Activated CD8-positive, alpha-beta memory T cell treated with anti-CD3 and anti-CD28 coated beads, Interleukin-2, amount 50 U/mL, for 48 hours (primary cell): ENCODE measurements at places on chromosomes 13 and 19.

DNA sequence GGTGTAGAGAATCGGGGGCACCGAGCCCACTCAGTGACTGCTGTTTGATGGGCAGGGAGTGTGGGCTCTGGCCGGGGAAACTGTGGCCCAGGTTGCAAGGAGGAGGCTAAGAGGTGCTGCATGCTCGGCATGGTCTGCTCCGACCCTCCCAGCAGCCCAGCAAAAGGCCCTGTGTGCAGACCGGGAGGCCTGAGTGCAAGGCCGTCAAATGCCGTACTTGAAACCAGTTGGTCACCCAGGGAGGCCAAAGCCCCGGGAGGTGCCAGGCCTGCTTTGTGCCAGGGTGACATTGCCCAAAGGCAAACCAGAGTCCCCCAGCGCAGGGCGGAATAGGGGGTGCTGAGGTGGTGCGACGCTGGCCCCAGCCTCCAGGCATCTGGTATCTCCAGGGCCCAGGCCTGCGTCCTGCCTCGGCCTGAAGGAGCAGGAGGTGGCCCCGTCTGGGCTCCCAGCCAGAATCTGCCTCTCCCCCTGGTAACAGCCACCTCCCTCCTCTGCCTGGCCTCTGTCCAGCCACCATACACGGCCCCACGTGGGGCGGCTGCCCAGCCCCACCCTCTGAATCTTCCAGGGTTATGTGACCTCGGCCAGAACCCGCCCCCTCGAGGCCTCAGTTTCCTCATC lies 4.0 kb downstream of the PIK3R2 start:
- DNase-seq, result no peak

- no peak for DNase-seq
Observed at GRCh38 chr13:35016362-35017112, 74.5 kb downstream of the NBEA start.

- DNase-seq, result no peak
Observed at GRCh38 chr19:28972058-28972852, 240.7 kb downstream of the UQCRFS1 start.

GRCh38 chr13:44719857-44720671 lies 143.9 kb upstream of the TSC22D1 start:
- DNase-seq, result no peak

GRCh38 chr13:28513745-28514144 lies 18.8 kb upstream of the FLT1 start:
- DNase-seq, result no peak

- DNase-seq, result no peak
Observed at GRCh38 chr13:112056739-112057438, 10.1 kb upstream of the SOX1 start.

- no peak for DNase-seq
Observed at GRCh38 chr13:30039511-30039911, 189.1 kb upstream of the UBL3 start.

DNA sequence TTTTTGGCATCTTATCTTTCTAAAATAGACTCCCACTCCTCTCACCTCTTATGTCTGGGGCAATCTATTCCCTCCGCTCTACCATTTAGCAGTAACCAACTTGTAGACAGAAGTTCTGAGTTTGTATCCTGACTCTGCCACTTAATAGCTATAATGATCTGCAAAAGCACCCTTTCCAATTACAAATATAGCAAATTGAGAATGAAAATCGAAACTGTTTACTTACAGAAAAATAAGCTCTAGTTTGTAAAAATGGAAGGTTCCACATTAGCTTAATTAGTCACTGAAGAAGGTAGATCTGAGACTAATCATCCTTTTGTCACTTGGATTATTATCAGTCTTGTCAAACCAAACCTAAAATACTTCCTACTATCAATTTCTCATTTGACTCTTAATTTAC lies 409.3 kb downstream of the DIAPH3 start:
- DNase-seq, result no peak

GRCh38 chr19:16033721-16034120 lies 42.6 kb upstream of the TPM4 start:
- DNase-seq, result peak; percentile 37

- DNase-seq, result no peak
Observed at GRCh38 chr19:49713236-49713845, 22.4 kb downstream of the CPT1C start.

DNA sequence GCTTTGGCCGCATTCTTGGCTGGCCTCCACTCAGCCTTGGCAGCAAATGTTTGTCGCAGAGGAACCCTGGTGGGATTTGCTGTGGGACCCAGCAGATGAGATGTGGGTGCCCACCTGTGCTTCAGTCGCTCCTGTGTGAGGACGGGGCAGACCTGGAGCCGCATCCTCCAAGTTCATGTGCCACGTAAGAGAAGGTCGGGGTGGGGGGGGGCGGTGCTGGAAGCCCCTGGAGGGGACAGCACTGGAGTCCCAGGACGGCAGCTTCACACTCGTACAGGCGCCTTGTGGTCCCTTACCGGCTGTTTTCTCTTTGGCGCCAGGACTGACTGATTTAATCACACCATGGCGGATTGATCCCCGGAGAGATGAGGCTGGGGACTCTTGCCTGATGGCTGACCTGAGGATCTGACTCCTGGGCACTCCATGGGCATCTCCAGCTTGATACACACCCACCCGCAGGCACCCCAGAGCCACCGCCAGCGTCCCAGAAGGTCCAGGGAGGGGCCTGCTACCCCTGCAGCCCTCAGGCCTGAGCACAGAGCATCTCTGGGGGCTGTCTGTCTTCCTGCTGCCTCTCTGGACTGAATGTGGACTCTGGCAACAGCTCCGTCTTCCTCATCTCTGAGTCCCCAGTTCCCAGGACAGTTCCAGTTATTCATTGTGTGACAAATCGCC lies 10.0 kb upstream of the GRTP1 start:
- DNase-seq, result no peak

GRCh38 chr13:112724788-112725345 lies 35.0 kb downstream of the ATP11A start:
- no peak for DNase-seq

DNA sequence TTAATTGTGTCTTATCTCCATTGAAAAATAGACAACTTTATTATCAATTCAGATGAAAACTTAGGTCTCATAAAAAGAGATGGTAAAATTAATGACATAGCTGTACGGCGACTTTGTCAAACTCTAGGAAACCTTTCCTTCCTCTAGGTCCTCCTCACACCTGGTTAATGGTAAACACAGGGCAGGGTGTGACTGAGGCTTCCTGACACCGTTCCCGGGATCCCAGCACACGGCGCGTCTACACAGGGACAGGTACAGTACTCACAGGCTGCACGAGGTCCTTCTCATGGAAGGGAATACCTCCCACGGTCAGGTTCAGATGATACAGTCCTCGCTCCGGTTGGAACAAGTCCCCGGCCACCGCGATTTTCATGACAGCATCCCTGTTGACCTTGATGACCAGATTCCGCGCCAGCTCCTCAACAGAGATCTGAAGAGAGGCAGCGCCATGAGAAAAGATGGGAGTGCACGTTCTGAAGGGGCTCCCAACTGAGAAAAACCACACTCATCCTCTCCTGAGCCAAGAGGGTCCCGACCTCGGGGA lies 35.5 kb downstream of the GAS6 start:
- no peak for DNase-seq

DNA sequence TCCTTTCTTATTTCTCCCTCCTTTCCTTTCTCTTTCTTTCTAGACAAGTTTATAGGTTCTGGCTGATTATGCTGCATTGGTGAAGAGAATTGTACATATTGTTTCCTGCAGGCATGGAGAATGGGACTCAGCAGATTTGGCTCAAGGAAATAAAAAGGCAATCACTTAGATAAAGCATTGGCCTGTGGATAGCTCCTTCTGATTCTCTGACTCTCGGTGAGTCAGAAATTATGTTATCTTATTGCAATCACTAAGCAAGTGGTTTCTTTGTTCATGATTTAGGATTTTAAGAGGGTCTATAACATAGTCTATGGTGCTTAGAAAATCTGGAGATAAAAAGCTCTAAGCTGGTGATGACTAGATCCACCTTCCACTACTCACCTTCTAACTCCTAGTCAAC lies 54.0 kb upstream of the POSTN start:
- no peak for DNase-seq

DNA sequence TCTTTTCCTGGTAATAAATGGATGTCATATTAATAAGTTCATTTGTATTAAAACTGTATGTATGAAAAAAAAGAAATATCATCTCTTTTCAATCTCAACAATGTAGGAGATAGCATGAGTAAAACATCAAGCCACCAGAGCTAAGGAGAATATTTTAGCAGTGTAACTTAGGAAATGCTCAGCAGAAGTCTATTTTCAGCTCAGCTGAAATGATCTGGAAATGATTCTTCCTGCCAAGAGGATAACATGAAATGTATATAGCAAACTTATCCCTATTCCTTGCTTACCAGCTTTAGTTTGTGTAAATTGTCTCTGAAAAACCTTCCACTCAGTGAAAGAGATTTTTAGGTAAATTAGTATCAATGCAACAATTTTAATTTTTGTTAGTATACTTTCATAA lies 1194.4 kb downstream of the SLITRK1 start:
- no peak for DNase-seq

- no peak for DNase-seq
Observed at GRCh38 chr13:60411983-60412382, 15.0 kb downstream of the TDRD3 start.

DNA sequence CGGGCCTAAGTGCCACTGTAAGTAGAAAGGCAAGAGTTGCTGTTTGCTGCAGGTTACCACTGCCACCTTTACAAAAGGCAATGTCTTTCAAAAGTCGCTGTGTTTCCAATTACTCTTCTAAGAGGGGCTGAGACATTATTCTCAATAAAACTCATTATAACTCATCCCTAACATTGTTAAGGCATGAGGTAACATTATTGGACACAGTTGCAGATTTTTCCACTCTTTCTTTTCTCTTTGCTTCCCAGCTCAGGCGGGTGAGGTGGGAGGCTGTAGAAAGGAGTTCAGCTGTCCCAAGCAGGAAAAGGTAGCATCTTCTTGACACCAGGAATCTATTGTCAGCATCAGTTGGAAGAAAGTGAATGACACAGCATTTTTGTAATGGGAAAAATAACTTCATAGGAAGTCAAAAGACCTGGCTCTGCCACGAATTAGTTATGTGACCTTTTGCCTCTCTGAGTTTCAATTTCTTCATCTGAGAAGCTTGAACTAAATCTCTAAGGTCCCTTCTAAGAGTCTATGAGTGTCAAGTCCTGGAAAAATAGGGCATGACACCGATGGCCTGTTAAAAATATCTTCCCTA lies 2.1 kb upstream of the UBL3 start:
- DNase-seq, result no peak

- DNase-seq, result no peak
Observed at GRCh38 chr13:79614250-79614918, 133.4 kb downstream of the NDFIP2 start.

DNA sequence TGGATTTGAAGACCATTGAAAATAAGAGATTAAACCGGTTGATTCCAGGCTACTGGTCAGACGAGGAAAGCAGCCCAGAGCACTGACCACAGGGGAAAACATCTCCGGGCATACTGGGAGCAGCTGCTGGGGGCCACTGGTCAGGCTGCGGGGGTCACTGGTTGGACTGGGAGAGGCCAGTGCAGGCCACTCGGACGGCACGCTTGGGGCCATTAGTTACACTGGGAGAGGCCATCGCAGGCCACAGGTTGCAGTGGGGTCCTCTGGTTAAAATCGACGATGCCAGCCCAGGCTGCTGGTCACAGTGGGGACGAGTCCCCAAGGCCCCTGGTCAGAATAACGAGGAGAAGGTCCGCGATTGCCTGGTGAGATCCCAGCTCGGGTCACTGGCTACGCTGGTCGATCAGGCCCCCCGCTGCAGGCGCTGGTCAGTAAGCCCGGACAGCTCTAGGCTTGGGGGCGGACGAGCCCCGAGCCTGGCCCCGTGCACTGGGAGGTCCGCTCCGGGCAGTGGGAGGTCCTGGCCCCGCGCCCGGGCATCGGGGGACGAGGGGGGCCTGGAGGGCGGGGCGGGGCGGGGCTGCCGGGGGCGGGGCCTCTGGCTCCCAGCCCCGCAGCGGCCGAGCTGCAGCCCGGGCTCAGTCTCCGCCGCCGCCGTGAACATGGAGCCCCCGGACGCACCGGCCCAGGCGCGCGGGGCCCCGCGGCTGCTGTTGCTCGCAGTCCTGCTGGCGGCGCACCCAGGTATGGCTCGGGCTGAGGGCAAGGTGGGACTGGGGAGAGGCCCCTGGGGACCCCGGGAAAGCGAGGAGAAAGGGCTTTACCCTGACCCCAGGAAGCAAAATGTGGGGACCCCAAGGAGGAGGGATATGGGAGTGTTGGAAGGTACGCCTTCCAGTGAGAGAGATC lies at the start of gene BCAM:
BCAM (plus strand) TSS at position 641 of the 909 bp plus-strand sequence; CDS start at position 663, 22 bp downstream.
- no peak for DNase-seq

DNA sequence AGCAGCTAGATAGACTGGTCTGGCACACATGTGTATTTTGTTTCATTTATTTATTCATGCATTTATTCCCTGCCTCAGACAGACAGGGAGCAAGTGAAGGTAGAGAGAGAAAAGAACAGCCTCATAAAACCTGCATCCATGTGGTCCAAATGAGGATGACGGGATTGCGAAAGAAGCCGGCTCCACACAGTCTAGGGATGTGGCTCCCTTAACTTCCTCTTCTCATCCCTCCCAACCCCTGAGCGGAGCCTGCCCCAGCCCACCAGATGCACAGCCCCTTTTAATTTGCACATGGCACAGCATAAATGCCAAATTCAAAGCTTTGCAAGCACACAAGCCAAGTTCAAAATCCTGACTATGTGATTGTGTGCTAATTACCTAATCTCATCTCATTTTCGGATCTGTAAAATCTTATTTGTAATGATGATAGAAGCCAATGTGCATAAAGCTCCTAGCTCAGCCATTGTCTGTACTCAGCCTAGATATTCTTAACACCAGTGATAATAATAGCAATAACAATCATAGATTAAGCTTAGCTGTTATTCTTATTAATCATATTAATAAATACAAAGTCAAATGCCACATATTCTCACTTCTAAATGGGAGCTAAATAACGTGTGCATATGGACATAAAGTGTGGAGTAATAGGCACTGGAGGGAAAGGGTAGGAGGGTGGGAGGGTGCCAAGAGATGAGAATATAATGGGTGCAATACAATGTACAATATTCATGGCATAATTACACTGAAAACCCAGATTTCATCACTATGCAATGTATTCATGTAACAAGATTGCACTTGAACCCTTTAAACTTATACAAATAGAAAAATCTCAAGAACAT lies 156.3 kb downstream of the DCT start:
- no peak for DNase-seq

- no peak for DNase-seq
Observed at GRCh38 chr13:103291798-103292572, 225.8 kb upstream of the SLC10A2 start.

GRCh38 chr13:50850445-50850844 lies 7.0 kb upstream of the DLEU7 start:
- DNase-seq, result no peak

DNA sequence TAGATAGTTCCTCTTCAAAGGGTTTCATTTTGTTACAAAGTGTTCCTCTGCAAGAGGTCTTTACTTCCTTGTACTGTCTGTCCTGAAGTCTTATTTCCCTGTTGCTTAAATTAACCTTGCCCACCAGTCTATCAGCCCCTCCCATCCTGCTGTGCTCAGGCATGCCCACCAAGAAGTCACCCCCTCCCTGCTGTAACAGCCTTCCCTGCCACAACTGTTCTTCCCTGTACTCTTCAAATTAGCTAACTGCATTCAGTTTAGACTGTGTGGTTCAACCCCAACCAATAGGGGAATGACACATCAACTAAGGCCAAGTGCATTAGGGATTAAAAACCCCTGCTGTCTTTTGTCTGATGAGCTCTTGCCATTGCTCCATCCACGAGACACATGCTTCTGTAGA lies 34.4 kb upstream of the ZNF562 start:
- DNase-seq, result no peak
